Stimulated activated CD4-positive, alpha-beta T cell treated with anti-CD3 and anti-CD28 coated beads, Interleukin-4, amount 100 ng/mL, for 4 hours (primary cell): ENCODE measurements at places on chromosomes 13 and 19.

GRCh38 chr13:76474966-76475365, 411.2 kb downstream of the KCTD12 start:
- no peak for DNase-seq

DNA sequence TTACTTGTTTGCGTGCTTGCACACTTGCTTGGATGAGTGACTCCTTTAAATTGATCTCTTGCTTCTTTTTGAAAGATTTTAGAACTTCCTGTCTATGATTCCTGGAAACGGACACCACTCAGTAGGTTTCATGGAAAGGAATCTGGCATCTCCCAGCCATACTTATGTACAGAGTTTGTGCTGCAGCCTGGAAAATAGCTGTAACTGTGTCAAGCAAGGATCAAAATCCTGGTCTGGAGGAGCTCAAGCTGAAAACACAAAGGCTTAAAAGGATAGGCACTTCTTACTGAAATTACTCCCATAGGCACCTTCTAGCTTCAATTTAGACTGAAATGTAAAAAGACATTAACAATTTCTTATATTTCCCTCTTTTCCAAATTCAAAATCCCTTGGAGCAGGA, 1.4 kb upstream of the FREM2 start:
- DNase-seq: no peak

DNA sequence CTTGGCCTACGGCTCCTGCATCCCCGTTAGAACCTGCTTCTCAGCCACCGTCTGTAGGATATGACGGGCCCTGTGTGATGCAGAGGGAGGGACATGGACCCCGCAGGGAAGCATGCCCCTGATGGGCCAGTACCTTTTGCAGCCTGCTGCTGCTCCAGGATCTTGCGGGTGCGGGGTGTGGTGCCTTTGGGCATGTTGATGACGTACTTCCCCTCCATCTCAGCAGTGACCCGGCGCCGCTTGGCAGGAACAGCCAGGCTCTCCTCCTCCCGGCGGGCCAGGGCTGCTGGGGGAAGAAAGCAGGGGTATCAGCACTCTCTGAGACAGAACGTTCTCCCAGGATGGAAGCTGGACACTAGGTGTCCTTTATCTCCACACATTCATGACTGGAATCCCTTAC, 22.0 kb downstream of the C19orf47 start:
- no peak for DNase-seq

- no peak for DNase-seq
These were observed 2.0 kb downstream of the CYP2F1 start for GRCh38 chr19:41116261-41116660.

DNA sequence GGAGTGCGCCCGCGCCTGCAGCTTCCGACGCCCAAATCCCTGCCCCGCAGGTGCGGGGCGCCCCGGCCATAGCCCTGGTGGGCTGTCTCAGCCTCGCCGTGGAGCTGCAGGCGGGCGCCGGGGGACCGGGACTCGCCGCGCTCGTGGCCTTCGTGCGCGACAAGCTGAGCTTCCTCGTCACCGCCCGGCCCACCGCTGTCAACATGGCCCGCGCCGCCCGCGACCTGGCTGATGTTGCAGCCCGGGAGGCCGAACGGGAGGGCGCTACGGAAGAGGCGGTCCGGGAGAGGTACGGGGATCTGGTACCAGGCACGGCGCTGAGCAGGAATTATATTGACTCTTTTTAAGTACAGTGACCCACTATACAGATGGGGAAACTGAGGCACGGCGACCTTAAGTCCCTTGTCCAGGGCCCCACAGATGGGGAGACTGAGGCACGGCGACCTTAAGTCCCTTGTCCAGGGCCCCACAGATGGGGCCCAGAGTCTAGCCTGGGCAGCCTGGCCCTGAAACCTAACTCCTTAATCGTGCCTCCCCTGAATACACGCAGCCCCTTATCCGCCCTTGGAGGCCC, 586 bp downstream of the MRI1 start:
- DNase-seq: peak; percentile 18

- no peak for DNase-seq
These were observed 14.9 kb upstream of the GRTP1 start for GRCh38 chr13:113378825-113379224.

- DNase-seq: no peak
These were observed 548.7 kb downstream of the PCDH9 start for GRCh38 chr13:66681403-66681802.

- no peak for DNase-seq
These were observed 19.6 kb downstream of the CCDC8 start for GRCh38 chr19:46393456-46394401.

- no peak for DNase-seq
These were observed 351.2 kb upstream of the ARGLU1 start for GRCh38 chr13:106919133-106919532.

GRCh38 chr19:6772028-6772865, at the start of gene VAV1:
TSS of gene VAV1 (plus strand) at chr19:6772708. CDS start at chr19:6772808, 100 bp downstream.
- DNase-seq: peak; percentile 75
